Endothelial cell of umbilical vein (primary cell): ENCODE measurements at places on chromosomes 11 and 22. TPM values are rescaled to one million over a fixed set of nuclear protein-coding genes. Genes with fewer than 3 reads are reported as not detected.

FDX1 gene
- total RNA-seq, result 9.9 and 11.0 TPM in 2 replicates

SERPING1 gene
- total RNA-seq, result not detected in 2 replicates

VWCE gene
- total RNA-seq, result 14.4 and 14.8 TPM in 2 replicates

MPEG1 gene
- not detected in 2 replicates for total RNA-seq

RASSF10 gene
- total RNA-seq, result not detected in 2 replicates

GUCY1A2 gene
- total RNA-seq, result 0.02 and 0.12 TPM in 2 replicates

KCNJ11 gene
- total RNA-seq, result not detected in 2 replicates

SAAL1 gene
- total RNA-seq, result 22.1 and 24.2 TPM in 2 replicates

TMX2 gene
- 66.3 and 67.7 TPM in 2 replicates for total RNA-seq

LGR4 gene
- total RNA-seq, result 2.6 and 3.1 TPM in 2 replicates

APOL4 gene
- 0.97 and 2.6 TPM in 2 replicates for total RNA-seq

OR56A1 gene
- not detected in 2 replicates for total RNA-seq

IL18 gene
- total RNA-seq, result 1.5 and 1.6 TPM in 2 replicates

CARNS1 gene
- total RNA-seq, result 0.16 and 0.35 TPM in 2 replicates

SLC35F2 gene
- total RNA-seq, result 57.8 and 59.7 TPM in 2 replicates

DEUP1 gene
- total RNA-seq, result not detected in 2 replicates

TLCD5 gene
- total RNA-seq, result 6.1 and 6.3 TPM in 2 replicates

MEI1 gene
- 0.76 and 1.5 TPM in 2 replicates for total RNA-seq
